ENCODE measurements at places on chromosomes 6 and 20.

DNA sequence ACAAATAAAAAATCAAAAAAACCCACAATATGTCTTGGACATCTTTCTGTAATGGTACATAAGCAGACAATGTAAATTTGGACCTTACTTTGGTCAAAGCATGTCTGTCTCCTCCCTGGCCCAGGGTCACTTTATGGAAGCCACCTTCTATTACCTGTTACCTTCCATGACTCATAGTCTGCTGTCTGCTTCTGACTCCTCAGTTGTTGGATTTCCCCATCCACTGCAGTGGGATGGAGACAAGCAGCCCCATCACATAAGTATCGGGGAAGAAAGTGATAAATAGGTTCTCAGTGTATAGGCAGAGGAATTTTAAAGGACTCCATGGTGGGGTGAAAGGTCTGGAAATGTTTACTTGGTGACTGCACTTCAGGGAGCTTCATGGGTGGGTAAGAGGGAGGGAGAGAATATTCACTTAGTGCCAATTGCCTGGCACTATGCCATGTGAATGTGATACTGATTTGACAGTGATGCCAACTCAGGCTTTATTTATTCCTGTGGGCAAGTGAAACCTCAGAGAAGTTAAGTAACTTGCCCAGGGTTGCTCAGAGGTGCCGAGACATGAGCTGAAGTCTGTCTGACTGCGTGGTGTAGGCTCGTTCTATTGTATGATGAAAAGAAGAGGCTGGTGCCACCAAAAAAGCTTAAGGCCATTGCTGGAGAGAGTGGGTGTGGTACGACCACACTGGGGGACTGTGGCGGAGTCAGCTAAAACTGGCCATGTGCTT is 175.6 kb upstream of the RNF24 start:
- no peak for DNase-seq

DNA sequence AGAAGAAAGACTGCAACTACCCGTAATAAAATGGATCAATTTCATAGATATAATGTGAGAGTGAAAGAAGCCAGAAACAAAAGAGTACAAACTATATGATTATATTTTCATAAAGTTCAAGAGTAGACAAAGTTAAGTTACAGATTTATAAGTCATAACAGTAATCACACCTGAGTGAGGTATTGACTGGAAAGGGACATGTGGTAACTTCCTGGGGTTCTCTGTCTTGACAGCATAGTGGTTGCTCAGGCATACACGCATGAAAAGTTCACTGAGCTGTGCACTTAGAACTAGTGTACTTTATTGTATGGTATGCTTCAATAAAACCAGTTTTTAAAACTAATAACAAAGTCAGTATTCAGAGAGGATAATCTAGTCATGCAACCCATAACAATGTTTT is 653.6 kb downstream of the EPM2A start:
- no peak for DNase-seq

GRCh38 chr6:158815379-158815724 is 3.8 kb downstream of the EZR start:
- no peak for DNase-seq

- DNase-seq: no peak
These were observed 44.6 kb upstream of the LRFN2 start for GRCh38 chr6:40631744-40632143.

DNA sequence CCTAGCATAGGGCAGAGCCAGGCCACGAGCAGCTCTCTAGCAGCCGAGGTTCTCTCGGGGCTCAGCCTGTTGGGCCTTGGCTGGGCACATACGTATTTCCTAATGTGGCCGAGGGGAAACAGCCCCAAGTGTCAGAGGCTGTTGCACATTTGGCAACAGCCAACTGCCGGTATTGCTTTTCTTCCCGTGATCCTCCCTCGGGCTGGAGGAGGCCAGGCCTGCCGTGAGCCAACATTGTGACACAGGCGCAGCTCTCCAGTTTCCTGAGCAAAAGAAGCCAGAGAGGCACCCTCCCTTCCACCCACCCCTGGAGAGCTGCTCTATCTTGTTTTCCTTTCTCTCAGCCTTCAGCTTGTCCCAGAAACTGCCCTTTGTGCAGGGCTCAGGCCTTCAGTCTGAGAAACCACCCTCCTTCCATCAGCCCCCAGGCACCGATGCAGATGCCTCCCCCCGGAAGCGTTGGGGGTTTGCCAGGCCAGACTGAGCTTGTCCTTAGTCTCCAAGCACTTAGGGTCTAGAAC is 5.1 kb upstream of the BPI start:
- no peak for DNase-seq

- DNase-seq: no peak
These were observed 49.1 kb downstream of the CEP85L start for GRCh38 chr6:118602300-118602699.
